Skeletal muscle cell (primary cell): ENCODE measurements at places on chromosomes 6 and 20.

DNA sequence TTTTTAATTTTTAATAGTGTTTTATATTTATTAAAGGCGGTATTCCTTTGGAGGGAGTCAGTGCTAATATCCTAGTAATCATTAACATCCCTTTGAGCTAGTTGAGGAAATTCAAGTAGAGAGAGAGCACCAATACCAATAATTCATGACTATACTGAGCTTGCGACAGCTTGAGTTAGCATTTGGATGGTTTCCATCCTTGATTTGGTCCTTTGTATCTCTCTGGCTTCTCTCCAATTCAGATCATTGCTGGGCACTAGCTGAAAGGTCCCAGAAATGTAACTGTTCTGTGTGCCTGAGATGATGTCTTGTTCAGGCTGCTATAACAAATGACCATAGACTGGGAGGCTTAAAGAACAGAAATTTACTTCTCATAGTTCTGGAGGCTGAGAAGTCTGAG, 77.0 kb downstream of the RNF144B start:
- DNase-seq: no peak

DNA sequence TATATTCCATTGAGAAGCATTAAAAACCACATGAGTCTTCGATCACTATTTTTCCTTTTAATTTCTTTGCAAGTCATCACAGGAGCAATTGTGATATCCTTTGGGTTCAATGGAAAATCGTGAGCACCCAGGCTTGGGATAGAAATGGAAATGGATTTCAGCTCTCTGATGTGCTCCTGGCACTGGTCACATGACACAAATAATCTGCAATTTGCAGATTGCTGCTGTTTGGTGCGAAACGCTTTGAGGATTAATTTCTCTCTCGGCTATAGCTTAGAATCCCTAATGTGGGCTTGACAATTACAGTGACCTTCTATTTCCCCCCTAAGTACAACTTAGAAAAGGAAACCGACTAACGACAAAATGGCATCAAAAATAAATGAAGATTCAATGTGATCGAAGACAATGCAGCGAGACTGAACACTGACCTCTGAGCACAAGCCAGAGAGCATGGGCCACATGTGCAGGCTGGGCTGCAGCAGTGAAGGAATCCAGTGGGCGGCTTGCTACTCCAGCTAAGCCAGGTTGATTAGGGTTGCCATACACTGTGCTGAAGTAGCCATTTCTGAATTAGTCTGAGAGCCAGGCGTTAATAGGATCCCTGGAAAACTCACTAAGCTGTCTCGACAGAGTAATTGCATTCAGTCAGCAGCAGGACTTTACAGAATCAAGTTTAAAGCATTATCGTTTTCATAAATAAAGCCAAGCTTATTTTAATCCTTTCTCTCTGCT, 301.8 kb upstream of the AGPAT4 start:
- no peak for DNase-seq

- DNase-seq: no peak
Observed at GRCh38 chr6:107418118-107418517, 41.2 kb downstream of the PDSS2 start.

DNA sequence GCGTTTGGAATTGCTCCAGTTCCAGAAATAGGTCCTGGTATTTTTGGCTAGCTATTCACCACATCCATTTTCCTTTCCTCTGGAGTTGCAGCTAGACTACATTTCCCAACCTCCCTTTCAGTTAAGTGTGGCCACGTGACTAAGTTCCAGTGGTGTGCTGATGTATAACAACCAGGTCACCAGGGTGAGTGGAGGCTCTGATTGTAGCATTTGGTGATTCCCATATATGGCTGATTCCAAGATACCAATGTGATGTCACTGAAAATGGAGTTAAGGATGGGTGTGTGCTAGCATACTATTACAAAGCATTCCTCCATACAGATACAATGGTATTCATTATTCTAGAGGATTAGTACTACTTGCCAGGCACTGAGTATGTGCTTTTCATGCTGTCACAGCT, 49.7 kb upstream of the STK35 start:
- no peak for DNase-seq

GRCh38 chr6:46002264-46002663, 13.4 kb downstream of the CLIC5 start:
- no peak for DNase-seq

DNA sequence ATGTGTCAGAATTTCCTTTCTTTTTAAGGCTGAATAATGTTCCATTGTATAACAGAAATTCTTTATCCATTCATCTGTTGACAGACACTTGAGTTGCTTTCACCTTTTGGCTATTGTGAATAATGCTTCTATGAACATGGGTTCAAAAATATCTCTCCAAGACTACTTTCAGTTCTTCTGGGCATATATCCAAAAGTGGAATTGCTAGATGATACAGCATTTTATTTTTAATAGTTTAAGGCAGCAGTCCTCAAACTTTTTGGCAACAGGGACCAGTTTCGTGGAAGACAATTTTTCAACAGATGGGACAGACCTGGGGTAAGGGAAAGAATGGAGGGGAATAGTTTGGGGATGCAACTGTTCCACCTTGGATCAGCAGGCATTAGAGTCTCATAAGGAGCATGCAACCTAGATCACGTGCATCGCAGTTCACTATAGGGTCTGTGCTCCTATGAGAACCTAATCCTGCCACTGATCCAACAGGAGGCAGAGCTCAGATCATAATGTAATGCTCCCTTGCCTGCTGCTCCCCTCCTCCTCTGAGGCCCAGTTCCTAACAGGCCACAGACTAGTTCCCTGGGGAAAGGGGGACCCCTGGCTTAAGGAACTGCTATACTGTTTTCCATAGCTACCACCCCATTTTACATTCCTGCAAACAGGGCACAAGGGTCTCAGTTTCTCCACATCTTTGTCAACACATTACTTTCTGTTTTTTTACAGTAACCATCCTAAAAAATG, 239.9 kb upstream of the RNF217 start:
- DNase-seq: no peak

- no peak for DNase-seq
Observed at GRCh38 chr6:118869894-118870589, 23.9 kb upstream of the ASF1A start.

DNA sequence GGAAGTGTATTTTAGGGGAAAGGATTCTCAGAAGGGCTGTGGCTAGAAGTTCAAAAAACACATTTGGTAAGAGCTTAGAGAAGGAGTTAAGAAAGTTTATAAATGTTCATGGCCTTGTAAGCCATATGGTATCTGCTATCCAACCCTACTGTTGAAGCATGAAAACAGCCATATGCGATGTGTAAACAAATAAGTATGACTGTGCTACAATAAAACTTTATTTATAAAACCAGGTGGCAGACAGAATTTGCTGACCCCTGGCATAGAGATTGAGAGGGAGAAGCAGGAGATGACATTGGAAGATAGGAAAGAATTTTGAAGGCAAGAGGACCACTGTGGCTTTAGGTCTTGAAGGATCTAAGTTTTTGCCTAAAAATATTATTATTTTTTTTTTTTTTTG, 583.5 kb downstream of the DOK5 start:
- no peak for DNase-seq

DNA sequence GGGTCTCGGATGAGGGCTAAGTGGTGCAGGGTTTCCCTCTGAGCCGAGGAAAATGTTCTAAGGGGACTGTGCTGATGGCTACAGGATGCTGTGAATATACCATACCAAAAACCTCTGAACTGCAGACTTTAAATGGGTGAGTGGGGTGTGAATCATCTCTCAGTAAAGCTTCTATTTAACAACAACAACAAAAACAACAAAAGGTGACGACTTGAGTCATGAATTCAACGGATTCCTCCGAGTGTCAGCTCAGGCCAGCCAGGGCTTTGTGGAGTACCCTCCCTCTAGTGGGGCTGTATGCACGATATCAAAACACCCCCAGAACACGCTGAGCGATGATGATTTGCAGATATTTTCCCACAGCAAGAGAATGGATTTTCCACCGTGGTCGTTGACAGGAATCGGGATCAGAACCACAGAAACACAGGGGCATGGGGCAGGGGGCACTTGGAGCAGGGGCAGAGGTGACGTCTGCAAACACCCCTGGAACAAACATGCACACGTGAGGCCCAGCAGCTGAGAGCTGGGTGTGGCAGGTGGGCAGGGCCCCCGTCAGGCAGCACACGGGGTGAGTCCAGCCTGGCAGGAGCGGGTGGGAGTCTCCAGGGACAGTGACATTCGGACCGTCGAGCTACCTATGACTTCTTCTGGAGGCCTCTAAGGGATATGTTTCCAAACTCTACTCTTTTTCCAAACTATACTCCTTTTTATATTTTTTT, 38.6 kb downstream of the SLC2A4RG start:
- no peak for DNase-seq

- no peak for DNase-seq
Observed at GRCh38 chr20:11676630-11677287, 240.9 kb upstream of the BTBD3 start.

- DNase-seq: no peak
Observed at GRCh38 chr20:22567944-22568871, 16.2 kb downstream of the FOXA2 start.
